Amygdala (tissue), 56 donors: ENCODE measurements at places on chromosomes 12 and 14.

DNA sequence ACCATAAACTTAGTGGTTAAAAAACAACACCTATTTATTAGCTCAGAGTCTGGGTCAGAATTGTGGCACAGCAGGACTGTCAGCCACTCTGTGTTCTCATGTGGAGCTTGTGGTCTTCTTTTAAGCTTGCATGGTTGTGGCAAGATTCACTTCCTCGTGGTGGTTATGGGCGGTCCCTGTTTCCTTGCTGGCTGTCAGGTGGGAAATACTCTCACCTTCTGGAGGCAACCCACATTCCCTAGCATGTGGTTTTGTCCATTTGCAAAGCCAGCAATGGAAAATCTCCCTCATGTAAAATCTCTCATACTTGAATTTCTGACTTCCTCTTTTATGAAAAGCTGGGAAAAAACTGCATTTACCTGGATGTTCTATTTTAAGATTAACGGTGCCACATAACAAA lies 229.8 kb downstream of the ALX1 start:
- DNase-seq, result no peak

GRCh38 chr12:124680863-124681778 lies 113.7 kb upstream of the NCOR2 start:
- no peak for DNase-seq

GRCh38 chr14:20620798-20621478 lies 20.6 kb downstream of the OR6S1 start:
- DNase-seq, result no peak

DNA sequence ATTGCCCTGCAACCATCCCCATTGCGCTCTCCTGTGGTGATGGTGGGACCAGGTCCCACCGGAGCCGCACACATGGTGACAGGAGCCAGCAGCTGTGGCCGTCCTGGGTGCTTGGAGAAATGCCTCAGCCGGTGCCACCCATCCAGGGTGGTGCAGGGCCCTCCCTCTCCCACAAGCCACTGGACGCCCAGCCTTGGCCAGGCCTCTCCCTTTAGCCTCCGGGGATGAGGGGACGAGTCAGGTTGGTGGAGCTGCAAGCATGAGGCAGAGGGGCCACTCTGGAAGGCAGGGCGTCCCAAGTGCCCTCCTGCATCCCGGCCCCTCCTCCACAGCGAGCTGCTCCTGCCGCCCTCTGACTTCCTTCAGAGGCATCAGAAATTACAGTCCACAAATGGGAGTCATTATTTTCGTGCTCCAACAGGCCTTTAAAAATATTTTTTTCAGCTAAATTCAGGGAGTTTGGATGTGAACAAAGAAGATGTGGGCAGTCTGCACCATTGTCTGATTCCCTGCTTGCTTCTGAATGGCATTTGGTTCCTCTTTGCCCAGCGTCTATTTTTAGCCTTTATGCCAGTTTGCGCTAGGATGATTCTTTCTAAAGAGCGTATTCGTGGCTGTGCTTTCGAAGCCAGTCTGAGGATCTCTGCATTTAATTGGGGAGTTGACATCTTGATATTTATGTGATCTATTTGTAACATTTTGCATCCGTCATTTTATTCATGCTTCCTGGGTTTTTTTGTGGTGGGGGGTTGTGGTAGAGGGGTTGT lies 189.4 kb downstream of the ADGRD1 start:
- no peak for DNase-seq

DNA sequence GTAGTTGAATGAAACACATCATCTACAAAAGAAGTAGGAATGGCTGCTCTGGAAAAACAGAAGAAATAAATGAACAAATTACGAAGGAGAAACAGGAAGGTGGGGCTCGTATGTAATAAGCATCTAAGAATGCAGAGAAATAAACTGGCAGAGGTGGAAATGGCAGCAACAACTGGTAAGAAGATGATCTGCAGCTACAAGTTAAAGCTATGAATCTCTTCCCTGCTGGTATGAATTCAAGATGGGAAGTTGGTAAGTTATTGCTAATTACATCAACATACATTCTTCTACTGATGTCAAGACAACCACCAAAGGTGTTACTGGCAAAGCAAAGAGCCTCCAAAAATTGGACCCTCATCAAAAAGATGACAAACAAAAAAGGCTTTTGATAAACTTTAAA lies 59.8 kb downstream of the HECTD4 start:
- no peak for DNase-seq
